Germinal center (tissue), 1 donor: ENCODE measurements at places on chromosomes 1 and 21.

GRCh38 chr1:40371707-40372258 lies 1.7 kb upstream of the SMAP2 start:
- no peak for DNase-seq

DNA sequence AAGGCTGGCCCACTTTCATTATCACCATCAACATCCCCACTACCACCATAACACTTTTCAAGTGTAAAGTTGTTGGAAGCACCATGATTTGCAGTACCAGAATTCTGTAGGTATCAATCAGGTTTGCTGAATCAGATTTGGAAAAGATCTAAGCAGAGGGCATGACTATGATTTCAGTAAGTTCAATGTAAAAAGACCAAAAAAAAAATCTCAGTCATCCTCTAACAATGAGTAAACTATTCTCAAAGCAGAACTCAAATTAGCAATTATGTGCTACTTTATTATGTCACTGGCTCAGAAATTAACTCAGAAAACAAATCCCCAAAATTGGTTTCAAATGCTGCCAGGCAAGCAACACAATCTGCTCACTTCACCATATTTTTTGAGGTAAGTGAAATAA lies 187.8 kb upstream of the HP1BP3 start:
- no peak for DNase-seq

DNA sequence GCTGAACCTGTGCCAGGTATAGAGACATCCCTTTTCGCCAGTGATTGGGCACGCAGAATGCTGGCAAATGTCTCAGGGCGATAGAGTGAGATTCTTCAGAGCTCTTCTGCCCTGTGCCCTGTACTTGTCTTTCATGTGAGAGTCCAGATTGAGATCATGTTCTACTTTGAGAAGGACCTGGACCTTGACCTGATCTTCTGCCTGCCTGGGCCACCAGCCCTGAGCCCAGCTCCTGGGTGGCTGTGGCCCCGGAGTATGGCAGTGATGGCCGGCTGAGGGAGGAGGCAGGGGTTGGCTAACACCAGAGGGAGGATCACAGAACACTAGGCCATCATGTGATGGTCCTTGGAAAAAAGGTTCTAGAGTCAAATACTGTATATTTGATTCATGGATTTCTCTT lies 13.8 kb downstream of the STRIP1 start:
- DNase-seq: no peak

DNA sequence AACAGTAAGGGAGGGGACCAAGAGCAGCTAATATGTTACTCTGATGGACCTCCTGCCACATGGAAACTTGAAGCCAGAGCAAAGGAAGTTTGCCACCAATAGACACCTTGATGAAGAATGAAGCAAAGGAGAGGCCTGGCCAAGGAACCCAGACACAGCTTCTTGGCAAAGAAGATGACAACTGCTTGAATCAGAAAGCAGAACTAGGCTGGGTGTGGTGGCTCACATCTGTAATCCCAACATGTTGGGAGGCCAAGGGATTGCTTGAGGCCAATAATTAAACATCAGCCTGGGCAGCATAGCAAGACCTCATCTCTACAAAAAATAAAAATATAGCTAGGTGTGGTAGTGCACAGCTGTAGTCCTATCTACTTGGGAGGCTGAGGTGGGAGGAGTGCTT lies 31.7 kb upstream of the CAPZB start:
- DNase-seq: no peak

- no peak for DNase-seq
These were observed 51.1 kb upstream of the RGS21 start for GRCh38 chr1:192265516-192266173.

GRCh38 chr21:41675574-41675973 lies 91.3 kb downstream of the RIPK4 start:
- no peak for DNase-seq

- no peak for DNase-seq
These were observed 26.6 kb downstream of the FAM78B start for GRCh38 chr1:166140251-166140650.

- no peak for DNase-seq
These were observed 7.1 kb upstream of the CAPN2 start for GRCh38 chr1:223704921-223705878.

DNA sequence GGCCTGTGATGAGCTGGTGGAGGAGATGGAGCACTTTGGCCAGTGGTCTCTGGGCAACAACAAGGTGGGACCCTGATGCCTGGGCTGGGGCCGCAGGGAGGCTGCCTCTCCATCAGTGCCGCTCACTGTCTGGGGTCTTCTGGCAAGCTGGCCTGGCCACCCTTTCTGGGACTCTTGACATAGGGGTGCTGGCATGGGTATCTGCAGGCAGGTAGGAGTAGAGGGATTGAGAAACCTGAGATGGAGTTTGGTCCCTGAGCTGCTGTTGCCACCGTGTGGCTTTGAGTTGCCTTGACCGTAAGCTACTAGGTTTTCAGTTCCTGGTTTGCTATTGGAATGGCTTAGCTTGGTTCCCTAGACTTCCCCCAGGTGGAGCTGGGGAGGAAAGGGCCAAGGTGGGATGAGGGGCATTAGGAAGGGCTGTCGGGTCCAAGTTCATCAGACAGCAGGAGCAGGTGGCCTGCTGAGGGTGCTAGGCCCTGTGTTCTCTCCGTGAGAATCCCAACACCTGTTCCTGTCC lies 13.2 kb upstream of the MFN2 start:
- peak; percentile 44 for DNase-seq

GRCh38 chr1:168050307-168050706 lies 86.4 kb downstream of the GPR161 start:
- no peak for DNase-seq

DNA sequence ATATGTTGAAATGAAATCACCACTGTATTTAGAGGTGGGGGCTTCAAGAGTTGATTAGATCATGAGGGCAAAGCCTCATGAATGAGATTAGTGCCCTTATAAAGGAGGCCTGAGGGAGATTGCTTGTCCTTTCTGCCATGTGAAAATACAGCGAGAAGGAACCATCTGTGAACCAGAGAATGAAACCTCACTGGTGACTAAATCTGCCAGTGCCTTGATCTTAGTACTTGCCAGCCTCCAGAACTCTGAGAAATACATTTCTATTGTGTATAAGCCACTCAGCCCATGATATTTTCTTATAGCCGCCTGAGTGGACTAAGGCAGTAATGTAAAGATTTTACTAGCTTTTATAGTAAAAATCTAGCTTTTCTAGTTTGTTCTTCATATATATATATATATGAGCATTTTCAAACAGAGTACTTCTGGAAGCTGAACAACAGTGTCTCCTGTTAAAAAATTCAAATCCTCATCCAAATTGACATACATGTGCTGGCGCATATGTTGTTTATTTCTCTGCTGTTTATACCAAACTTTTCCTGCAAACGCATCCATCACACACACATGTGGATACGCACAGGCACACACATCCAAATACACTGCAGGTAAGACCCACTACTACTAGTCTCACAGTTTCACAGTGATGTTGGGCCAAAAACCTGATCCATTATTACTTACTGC lies 213.1 kb downstream of the RGS7 start:
- no peak for DNase-seq

DNA sequence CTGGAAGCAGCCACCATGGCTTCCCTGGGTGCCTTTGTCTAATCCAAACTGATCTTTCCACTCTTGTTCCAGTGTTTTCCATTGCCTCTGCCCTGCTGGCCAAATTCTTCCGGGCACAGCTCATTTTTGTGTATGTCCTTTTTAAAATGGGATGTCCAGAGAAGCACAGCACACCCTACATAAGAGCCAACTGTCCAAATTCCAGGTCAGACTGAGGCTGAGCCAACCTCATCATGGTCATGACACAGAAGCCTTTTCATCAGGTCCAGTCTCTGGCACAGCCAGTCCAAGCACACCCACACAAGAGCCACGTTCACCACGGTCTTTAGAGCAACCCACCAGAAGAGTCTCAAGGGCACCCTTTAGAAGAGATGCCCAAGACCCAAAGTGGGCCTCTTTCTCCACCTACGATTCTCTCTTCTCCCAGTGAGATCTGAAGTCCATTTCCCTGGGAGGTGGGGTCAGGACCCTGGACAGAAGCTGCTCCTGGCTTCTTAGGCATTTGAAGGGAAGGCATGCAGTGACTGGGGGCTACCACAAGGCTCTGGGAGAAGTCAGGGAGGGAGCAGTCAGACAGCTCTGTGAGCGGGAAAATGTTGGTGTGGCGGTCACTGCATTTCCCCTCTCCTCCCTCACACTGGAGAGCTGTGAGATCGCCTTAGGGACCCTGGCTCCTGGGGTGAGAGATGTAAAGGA lies 53.2 kb downstream of the SYT2 start:
- no peak for DNase-seq

DNA sequence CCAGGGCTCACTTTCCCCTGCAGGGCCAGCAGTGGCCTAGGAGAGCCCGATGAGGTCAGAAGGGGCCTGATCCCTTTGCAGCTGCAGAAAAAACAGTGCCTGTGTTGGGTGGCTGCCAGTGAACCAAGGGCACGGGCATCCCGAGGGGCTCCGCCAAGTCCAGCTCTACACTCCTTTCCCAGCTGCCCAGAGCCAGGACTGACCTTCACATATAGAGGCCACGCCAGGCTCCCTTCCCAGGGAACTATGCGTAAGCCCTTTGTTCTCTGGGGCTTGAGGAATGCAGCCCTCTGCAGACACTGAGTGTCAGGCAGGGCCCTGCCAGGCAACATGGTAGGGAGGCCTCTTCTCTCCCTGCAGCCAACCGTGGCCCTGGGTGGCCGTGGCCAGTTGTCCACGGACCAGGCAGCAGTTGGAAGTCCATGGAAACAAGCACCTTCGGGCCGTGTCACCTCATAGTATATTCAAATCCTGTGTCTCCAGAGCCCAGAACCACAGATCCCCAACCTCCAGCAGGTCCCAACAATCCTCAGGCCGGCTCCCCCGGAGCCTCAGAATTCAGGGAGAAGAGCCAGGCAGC lies 194.0 kb downstream of the NPHP4 start:
- DNase-seq: no peak

- DNase-seq: no peak
These were observed 406.6 kb upstream of the TMPRSS15 start for GRCh38 chr21:18810136-18810535.

DNA sequence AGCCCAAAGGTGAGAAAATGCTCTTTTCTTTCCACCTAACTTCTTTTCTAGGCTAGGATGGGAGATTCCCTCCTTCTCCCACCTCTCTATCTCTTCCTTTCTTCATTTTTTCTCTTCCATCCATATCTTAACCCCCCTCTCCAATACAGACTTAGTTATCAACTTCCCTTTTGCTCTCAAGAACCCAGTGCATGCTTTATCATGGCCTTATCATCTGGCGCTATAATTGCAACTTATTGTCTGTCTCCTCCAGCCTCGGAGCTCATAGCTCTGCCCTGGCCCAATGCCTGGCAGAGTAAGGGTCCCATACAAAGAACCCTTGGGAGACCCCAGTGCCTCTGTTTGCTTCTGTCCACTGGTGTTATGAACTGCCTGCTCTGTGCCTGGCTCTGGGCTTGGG lies 71.0 kb upstream of the NFASC start:
- DNase-seq: no peak

DNA sequence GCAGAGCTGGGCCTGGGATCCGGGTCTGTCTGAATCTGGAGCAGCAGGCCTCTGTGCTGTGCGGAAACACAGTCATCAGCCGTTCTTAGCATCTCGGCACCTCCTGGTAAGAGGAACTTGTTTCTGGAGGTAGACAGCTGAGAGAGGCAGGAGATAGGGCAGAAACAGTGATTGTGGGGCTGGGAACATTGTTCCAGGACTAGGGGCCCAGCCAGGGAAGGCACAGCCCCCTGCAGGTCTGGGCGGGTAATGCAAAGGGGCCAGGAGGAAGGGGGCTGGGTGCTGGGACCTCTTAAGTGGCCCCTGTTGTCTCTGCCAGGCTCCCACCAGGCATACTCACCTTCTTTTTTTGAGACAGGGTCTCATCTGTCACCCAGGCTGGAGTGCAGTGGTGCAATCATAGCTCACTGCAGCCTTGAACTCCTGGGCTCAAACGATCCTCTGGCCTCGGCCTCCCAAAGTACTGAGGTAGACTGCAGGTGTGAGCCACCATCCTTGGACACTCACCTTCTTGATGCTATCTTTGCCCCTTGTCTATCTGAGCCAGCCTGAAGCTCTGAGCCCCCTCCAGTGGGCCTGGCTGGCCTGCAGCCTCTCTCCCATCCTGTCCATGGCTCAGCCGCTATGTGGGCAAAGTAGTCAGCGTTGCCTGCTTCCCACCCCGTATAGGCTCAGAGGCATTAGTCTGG lies 134.3 kb upstream of the ZBTB40 start:
- DNase-seq: peak; percentile 57

GRCh38 chr1:238581332-238581731 lies 690.6 kb upstream of the ZP4 start:
- DNase-seq: no peak

GRCh38 chr1:43981636-43982035 lies 2.6 kb downstream of the B4GALT2 start:
- no peak for DNase-seq

- no peak for DNase-seq
These were observed 22.0 kb downstream of the FOXO6 start for GRCh38 chr1:41383094-41383852.

DNA sequence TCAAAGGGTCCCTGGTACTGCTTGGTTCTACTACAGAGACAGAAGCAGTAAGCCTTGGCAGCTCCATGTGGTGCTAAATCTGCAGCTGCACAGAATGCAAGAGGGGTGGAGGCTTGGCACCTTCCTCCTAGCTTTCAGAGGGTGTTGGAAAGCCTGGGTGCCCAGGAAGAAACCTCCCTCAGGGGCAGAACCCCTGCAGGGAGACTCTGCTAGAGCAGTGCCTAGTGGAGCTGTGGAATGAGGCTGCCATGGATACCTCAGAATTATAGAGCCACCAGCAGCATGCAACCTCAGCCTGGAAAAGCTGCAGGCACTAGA lies 76.2 kb upstream of the TLR5 start:
- DNase-seq: no peak

GRCh38 chr1:227134686-227135314 lies 183.5 kb downstream of the CDC42BPA start:
- DNase-seq: no peak

- no peak for DNase-seq
These were observed 11.3 kb downstream of the ZBTB40 start for GRCh38 chr1:22462928-22463327.

GRCh38 chr1:10456048-10456447 lies 6.2 kb downstream of the CORT start:
- DNase-seq: no peak

DNA sequence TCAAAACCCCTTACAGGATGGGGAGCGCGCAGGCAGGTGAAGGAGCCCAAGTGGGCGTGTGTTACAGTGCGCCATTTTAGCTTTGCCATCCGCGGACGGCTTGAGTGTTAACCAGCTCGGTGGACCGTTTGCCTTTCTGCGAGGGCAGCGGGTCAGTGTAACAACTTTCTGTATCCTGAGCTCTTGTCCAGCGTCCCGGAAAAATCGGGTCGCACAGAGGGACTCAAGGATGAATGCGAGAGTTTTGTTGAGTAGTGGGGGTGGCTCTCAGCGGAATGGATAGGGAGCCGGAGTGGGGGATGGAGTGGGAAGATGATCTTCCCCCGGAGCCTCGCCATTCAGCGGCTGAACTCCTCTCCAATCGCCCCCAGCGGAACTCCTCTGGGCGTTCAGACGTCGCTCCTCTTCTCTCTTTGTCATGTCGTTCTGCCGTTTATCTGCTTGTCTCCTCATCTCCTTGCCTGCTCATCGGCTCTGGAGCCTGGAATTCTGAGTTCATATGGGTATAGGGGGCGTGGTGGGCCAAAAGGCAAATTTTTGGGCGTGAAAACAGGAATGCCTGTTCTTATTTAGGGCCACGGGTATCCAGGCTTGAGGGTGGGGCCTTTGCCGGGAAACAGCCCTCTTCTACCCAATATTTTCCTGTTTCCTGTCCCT lies 295.4 kb downstream of the CTH start:
- no peak for DNase-seq
